Activated T-helper 1 cell treated with anti-CD3 and anti-CD28 coated beads, Interleukin-12 subunit alpha, Interleukin-12 subunit beta, Interleukin-2, Interleukin-4 antibody, amounts not matched to agents 30 ng/mL and 10 ng/mL and 1 ng/mL, durations not matched to agents 14 hours and 24 hours and 36 hours (primary cell): ENCODE measurements at places on chromosomes 4 and X.
A peak's percentile ranks its signal among the peaks of the same experiment; 100 is the strongest.

DNA sequence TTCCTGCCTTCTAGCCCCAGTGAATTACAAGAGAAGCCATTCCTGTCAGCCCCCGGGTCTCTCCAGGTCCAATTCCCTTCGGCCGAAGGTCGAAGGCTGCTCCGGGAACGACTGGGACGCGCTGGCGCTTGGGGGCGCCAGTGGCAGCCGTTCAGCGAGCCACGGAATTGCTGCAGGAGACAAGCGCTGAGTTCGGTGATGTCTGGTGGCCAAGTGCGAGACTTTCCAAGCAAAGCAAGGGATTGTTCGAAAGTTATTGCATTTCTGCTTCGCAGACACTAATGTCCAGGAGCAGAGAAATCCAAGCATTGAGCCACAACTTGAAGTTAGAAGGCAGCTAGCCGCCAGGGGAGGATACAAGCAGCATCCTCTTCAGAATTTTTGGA, 1.1 kb upstream of the DKK2 start:
- no peak for DNase-seq
- no peaks in the 10 kb centered on the region for H3K36me3 ChIP-seq
- H3K27ac ChIP-seq = no peak overlapping the region
- H3K27me3 ChIP-seq = peaks cover 49% of the 10 kb centered on the region

- no peak for DNase-seq
- no peak overlapping the region for H3K4me3 ChIP-seq
- no peak overlapping the region for H3K27ac ChIP-seq
- H3K4me1 ChIP-seq = no peaks in the 10 kb centered on the region
- no peaks in the 10 kb centered on the region for H3K27me3 ChIP-seq
These were observed 1002.5 kb upstream of the INTU start for GRCh38 chr4:126630230-126630629.

- no peak overlapping the region for H3K4me3 ChIP-seq
- no peak overlapping the region for H3K27ac ChIP-seq
- no peaks in the 10 kb centered on the region for H3K27me3 ChIP-seq
- no peak for DNase-seq
These were observed 549.2 kb upstream of the AMOT start for GRCh38 chrX:113389846-113390245.

- DNase-seq = no peak
- H3K36me3 ChIP-seq = no peaks in the 10 kb centered on the region
- no peak overlapping the region for H3K27ac ChIP-seq
- H3K27me3 ChIP-seq = no peaks in the 10 kb centered on the region
These were observed 284.3 kb downstream of the CXXC4 start for GRCh38 chr4:104210420-104210819.

- H3K4me3 ChIP-seq = peak overlapping the region; percentile 87
- peaks cover 4% of the 10 kb centered on the region for H3K27me3 ChIP-seq
- no peaks in the 10 kb centered on the region for H3K36me3 ChIP-seq
- H3K27ac ChIP-seq = peak overlapping the region; percentile 61
- DNase-seq = peak; percentile 6
These were observed 806 bp upstream of the CD99L2 start for GRCh38 chrX:150899191-150899757.

- H3K27ac ChIP-seq = no peak overlapping the region
- no peak for DNase-seq
- peaks cover 2% of the 10 kb centered on the region for H3K27me3 ChIP-seq
- H3K4me1 ChIP-seq = no peaks in the 10 kb centered on the region
- no peak overlapping the region for H3K4me3 ChIP-seq
- H3K36me3 ChIP-seq = no peaks in the 10 kb centered on the region
These were observed 186.6 kb downstream of the CPEB2 start for GRCh38 chr4:15188605-15189539.

DNA sequence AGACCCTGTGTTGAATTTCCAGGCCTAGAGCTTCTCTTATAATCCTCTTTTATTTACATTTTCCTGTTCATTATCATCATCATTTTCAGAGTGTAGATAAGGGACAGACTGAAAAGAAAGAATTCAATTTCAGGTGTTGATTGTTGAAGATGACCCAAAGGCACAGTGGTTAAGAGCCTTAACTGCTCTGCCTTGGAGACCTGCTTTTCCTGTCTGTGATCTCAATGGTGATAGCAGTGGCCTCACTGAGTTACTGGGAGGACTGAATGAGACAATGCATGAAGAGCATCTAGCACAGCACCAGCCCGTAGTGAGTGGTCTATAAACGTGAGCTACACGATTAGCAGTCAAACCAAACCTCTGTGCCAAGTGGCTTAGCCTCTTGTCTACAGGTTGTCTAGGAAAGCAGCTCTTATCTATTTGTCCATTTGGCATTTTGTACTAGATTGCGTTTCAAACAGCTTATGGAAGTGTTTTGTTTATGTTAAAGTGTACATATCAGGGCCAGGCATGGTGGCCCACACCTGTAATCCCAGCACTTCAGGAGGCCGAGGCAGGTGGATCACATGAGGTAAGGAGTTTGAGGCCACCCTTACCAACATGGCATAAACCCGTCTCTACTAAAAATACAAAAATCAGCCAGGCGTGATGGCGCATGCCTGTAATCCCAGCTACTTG, 41.5 kb downstream of the SETD7 start:
- H3K27ac ChIP-seq = no peak overlapping the region
- no peak for DNase-seq
- no peaks in the 10 kb centered on the region for H3K4me1 ChIP-seq
- H3K36me3 ChIP-seq = peaks cover 33% of the 10 kb centered on the region
- no peaks in the 10 kb centered on the region for H3K27me3 ChIP-seq
- H3K4me3 ChIP-seq = no peak overlapping the region

- no peak overlapping the region for H3K4me3 ChIP-seq
- no peaks in the 10 kb centered on the region for H3K4me1 ChIP-seq
- H3K27ac ChIP-seq = no peak overlapping the region
- no peaks in the 10 kb centered on the region for H3K36me3 ChIP-seq
- H3K27me3 ChIP-seq = no peaks in the 10 kb centered on the region
- no peak for DNase-seq
These were observed 1015.3 kb downstream of the ARAP2 start for GRCh38 chr4:35229021-35229420.
